ENCODE measurements at places on chromosomes 1 and 21. TPM values are rescaled to one million over a fixed set of nuclear protein-coding genes. Genes with fewer than 3 reads are reported as not detected.

DNA sequence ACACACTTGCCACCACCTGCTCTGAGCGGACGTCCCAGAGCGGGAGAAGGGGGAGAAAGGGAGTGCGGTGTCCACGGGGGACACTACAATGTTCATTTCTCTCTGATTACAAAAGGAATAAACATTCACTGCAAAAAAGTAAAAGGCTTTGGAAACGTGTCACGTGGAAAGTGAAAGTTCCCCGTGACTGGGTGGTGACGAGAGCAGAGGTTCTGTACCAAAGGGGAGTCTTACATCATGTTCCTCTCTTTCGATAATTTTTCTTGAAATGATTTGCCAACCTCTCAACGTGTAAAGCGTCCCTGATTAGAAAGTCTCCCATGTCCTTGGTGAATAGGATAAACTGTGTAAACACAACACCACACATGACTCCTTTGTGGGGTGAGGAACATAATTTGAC lies 22.0 kb upstream of the PRDM15 start:
- no peak for DNase-seq

- DNase-seq: no peak
Measured at GRCh38 chr1:26066857-26067256, 573 bp downstream of the TRIM63 start.

DNA sequence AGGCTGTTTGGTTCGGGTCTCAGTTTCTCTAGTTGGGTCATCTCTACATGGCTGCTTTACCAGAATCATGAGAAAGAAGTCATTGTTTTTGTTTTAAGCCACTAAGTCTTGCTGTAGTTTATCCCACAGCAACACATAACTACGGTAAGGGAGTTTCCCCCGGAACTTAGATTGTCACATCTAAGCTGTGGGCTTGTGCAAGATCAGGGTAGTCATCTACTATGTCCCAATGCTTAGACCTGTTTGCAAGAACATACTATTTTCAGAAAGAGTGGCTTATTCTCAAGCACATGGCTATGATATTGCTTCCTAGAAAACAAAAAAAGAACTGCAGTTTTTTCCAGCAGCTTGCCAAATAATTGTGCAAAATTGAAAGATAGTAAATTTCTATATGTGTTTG lies 18.0 kb upstream of the OLIG2 start:
- DNase-seq: no peak

DNA sequence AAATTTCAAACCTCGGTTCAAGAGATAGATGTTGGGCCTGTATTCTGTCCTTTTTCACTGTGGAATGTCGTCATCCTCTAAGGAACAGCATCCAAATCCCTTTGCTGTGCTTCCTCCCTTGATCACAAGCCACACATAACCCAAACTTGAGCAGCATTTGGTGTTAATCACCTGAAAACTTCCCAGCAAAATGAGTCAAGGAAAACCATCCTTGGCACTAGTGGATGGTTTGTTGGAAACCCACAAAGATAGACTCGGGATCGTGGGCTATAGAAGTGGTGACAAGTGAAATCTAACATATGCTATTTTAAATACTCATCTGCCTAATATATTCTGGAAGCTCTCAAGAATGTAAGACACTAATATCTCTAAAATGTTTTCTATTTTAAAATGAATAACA lies 459.1 kb downstream of the SETD4 start:
- no peak for DNase-seq

DNA sequence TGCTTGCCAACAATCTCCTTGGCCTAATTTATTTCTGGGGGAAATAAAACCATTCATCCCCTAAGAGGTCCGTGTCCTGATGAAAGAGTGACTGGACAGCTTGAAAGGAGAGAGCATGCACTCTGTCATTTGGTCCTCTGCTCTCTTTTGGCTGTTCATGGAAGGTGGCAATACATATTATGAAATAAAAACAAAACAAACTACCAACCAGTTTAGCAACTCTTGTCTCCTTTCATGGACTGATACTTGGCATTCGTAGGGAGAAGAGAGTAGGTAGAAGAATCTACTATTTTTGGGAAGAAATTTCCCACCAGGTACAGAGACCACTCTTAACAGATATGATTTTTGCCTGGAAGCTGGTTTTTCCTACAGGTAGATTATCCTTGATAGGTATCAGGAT lies 746 bp upstream of the C1orf116 start:
- DNase-seq: no peak

GRCh38 chr1:218755128-218755527 lies 410.0 kb downstream of the TGFB2 start:
- no peak for DNase-seq

VN1R5 gene
- not detected for total RNA-seq

ACTL8 gene
- total RNA-seq: not detected

ST6GALNAC5 gene
- total RNA-seq: not detected

METTL13 gene
- 38.7 TPM for total RNA-seq

CLCNKB gene
- total RNA-seq: not detected

Data from activated naive CD8-positive, alpha-beta T cell treated with anti-CD3 and anti-CD28 coated beads, Interleukin-2, amount 10 ng/mL, durations not matched to agents 7 days and 5 days (primary cell).